ENCODE measurements at places on chromosomes 1 and 21.

DNA sequence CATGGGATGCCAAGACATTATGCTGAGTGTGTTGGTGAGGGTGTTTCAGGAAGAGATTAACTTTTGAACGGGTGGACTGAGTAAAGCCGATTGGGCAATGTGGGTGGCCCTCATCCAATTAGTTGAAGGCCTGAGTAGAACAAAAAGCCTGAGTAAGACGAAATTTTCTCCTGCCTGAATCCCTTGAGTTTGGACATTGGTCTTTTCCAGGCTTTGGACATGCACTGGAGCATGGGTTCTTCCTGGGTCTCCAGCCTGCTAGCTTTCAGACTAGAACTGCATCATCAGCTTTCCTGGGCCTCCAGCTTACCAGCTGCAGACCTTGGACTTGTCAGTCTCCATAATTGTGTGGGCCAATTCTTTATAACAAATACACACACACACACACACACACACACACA lies 63.6 kb downstream of the NIBAN1 start:
- DNase-seq: no peak

DNA sequence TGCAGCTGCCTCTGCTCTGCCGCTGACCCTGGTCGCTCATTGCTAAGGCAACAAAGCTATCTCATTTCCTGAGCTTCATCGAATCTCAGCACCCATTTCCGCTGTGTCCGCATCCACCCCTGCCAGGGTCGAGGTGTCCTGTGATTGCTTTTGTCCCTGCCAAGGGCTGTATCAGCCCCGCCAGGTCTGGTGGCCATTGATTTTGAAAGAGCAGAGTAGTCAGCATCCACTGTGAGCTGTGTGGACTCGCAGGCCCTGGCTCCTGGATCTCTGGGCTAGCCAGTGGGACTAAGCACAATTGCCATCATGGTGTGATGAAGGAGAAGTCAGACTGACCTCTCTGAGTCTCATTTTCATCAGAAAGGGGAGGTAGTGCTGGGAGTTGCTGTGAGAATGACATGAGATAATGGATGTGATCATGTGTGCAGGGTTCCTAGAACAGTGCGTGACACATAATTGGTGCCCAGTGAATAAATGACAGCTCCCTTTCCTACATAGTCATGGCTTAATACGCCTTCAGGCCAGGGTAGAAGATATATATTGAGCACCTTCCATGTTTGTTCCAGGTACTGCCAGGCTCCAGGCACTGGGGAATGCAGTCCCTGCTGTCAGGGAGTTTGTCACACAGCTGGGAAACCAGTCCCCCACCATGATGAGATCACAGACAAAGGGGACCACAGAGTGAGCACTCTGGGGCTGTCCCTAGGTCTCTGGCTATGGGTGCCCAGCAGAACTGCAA lies 32.1 kb downstream of the NAV1 start:
- peak; percentile 7 for DNase-seq

DNA sequence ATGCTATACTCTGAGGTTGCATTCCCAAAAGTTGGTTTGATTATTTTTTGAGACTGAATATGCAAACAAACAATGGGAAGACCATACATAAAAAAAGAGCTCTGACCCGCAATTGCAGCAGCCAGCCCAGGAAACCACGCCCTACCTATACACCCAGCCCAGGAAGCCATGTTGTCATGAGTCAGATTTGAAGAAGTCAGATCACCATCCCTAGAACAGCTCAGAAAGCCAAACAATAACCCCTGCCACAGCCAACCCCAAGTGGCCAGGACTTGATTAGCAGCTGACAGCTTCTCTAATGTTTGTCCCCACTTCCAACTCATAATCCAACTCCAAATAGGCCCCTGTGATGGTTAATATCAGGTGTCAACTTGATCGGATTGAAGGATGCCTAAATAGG lies 621.9 kb downstream of the NPHP4 start:
- DNase-seq: no peak

GRCh38 chr1:98323388-98323787 lies 338.1 kb upstream of the SNX7 start:
- peak; percentile 2 for DNase-seq

GRCh38 chr1:186391841-186392240 lies 16.2 kb downstream of the ODR4 start:
- no peak for DNase-seq

- no peak for DNase-seq
Measured at GRCh38 chr1:172823534-172823933, 164.6 kb downstream of the FASLG start.

- no peak for DNase-seq
Measured at GRCh38 chr1:209072481-209072880, 511.0 kb upstream of the CAMK1G start.

DNA sequence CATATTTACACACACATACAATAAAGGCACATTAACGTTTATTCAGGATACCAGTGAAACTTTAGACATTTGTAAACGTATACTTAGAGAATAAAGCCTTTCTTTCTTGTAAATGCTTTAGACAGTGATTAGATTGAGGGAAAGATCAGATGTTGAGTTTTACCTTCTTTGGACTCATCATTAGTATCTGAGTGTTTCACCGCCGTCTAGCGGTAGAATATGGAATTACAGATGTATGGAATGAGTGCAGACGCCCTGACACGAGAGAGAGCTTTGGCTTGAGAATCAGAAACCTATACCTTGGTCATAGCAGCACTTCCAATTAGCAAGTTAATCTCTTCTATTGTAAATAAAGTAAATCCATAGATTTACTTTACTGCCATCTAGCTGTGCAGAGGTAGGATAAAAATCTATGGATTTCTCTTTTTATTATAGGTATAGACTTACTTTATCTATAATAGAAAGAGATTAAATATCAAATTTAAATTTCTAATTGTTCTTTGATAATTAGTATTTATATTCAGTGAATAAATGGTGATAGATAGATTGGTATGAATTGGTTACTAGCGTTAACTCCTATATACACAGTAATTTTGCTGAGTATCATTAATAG lies 12.6 kb downstream of the FLG2 start:
- DNase-seq: no peak

- no peak for DNase-seq
Measured at GRCh38 chr1:117014209-117014608, 12.6 kb downstream of the CD101 start.

- DNase-seq: no peak
Measured at GRCh38 chr1:12177156-12177998, 10.6 kb downstream of the TNFRSF1B start.

GRCh38 chr1:64923294-64923718 lies 43.0 kb downstream of the JAK1 start:
- DNase-seq: peak; percentile 19
